ENCODE measurements at places on chromosomes 2 and 18. TPM values are rescaled to one million over a fixed set of nuclear protein-coding genes. Genes with fewer than 3 reads are reported as not detected.

GRCh38 chr2:2192091-2192955 is 138.8 kb downstream of the MYT1L start:
- no peak overlapping the region for H3K27ac ChIP-seq
- no peaks in the 10 kb centered on the region for H3K4me1 ChIP-seq
- H3K36me3 ChIP-seq: no peaks in the 10 kb centered on the region
- no peak for DNase-seq
- H3K4me3 ChIP-seq: no peak overlapping the region

DNA sequence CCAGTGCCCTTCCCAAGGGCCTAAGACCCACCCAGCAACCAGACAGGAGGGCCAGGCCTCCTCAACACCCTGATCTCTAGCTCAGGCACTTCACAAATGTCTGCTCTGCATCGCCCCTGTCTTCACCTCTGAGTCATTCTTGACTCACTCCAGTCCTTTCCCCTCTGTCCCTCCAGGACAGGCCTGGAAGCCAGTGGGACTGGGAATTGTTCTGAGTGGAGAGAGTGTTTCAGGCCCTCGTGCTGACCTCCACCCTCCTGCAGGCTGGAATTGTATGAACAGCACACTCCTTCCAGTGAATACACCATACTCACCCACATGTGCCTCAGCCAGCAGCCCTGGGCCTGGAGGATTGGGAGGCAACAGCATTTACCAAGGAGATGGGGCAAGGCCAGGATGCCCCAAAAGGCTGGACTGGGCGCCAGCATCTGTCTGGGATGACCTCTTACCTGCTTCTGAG is 304.2 kb downstream of the CYP26B1 start:
- no peak for DNase-seq
- no peak overlapping the region for H3K27ac ChIP-seq
- no peaks in the 10 kb centered on the region for H3K27me3 ChIP-seq
- no peak overlapping the region for H3K4me3 ChIP-seq

GRCh38 chr2:184579226-184579625 is 19.1 kb upstream of the ZNF804A start:
- no peak for DNase-seq
- no peaks in the 10 kb centered on the region for H3K27me3 ChIP-seq
- H3K36me3 ChIP-seq: no peaks in the 10 kb centered on the region
- peaks cover 7% of the 10 kb centered on the region for H3K4me1 ChIP-seq

- H3K36me3 ChIP-seq: no peaks in the 10 kb centered on the region
- H3K27ac ChIP-seq: no peak overlapping the region
- DNase-seq: peak; percentile 75
- no peaks in the 10 kb centered on the region for H3K27me3 ChIP-seq
- no peak overlapping the region for H3K4me3 ChIP-seq
Observed at GRCh38 chr2:46776687-46777327, 138.8 kb downstream of the MCFD2 start.

GRCh38 chr2:181241797-181242196 is 215.4 kb upstream of the ITGA4 start:
- no peaks in the 10 kb centered on the region for H3K36me3 ChIP-seq
- no peaks in the 10 kb centered on the region for H3K27me3 ChIP-seq
- no peak overlapping the region for H3K4me3 ChIP-seq
- DNase-seq: no peak
- no peak overlapping the region for H3K27ac ChIP-seq
- no peaks in the 10 kb centered on the region for H3K4me1 ChIP-seq

GRCh38 chr18:13273800-13274199 is 55.2 kb downstream of the LDLRAD4 start:
- DNase-seq: no peak
- no peaks in the 10 kb centered on the region for H3K27me3 ChIP-seq
- H3K4me1 ChIP-seq: peaks cover under 1% of the 10 kb centered on the region
- no peak overlapping the region for H3K27ac ChIP-seq
- no peak overlapping the region for H3K4me3 ChIP-seq

Gene MRO
- not detected for total RNA-seq

- no peak overlapping the region for H3K27ac ChIP-seq
- no peak for DNase-seq
- no peaks in the 10 kb centered on the region for H3K4me1 ChIP-seq
- no peak overlapping the region for H3K4me3 ChIP-seq
- H3K36me3 ChIP-seq: no peaks in the 10 kb centered on the region
Observed at GRCh38 chr18:47794725-47795433, 135.6 kb downstream of the SMAD2 start.

GRCh38 chr18:26894426-26894825 is 28.9 kb upstream of the AQP4 start:
- H3K4me1 ChIP-seq: no peaks in the 10 kb centered on the region
- no peak overlapping the region for H3K4me3 ChIP-seq
- no peak for DNase-seq
- H3K27ac ChIP-seq: no peak overlapping the region

DNA sequence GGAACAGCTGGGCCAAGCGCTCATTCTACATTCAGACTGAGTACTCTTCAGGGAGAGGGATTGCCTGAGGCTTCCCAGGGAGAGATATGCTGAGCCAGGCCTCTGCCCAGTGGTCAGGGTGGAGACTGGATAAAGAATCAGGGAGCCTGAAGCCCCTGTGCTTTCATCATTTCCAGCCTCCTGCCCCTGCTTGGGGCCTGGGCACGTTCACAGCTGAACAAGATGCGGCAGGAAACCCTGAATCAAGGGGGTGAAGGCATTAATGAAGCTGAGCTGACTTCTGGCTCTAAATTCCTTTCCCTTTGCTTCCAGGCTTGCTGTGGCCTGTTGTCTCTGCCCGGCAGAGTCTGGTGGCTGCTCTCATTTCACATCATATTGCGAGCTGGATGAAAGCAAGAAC is 35.0 kb downstream of the RPL37A start:
- peak; percentile 27 for DNase-seq
- peaks cover 27% of the 10 kb centered on the region for H3K4me1 ChIP-seq
- no peaks in the 10 kb centered on the region for H3K36me3 ChIP-seq
- H3K27ac ChIP-seq: peak overlapping the region; percentile 30
- no peaks in the 10 kb centered on the region for H3K27me3 ChIP-seq
- no peak overlapping the region for H3K4me3 ChIP-seq

DNA sequence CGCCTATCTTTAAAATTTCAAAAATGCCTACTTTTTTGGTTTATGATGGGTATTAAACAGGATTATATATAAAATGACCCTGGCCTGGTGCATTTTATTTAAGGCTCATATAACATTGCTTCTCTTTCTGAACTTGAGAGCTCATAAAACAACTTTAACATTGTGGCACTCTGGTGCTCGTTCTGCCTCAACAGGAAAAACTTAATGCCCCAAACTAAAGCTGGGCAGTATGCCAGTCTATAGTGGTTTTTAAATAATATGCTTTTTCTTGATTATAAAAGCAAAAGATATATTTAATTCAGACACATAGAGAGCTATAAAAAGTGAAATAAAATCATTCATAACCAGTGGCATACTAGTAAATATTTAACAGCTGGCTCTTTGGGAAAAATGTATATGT is 269.3 kb upstream of the GULP1 start:
- no peaks in the 10 kb centered on the region for H3K36me3 ChIP-seq
- no peaks in the 10 kb centered on the region for H3K27me3 ChIP-seq
- DNase-seq: no peak
- H3K4me3 ChIP-seq: no peak overlapping the region
- H3K4me1 ChIP-seq: no peaks in the 10 kb centered on the region

Gene DSC2
- 11.9 TPM for total RNA-seq

DNA sequence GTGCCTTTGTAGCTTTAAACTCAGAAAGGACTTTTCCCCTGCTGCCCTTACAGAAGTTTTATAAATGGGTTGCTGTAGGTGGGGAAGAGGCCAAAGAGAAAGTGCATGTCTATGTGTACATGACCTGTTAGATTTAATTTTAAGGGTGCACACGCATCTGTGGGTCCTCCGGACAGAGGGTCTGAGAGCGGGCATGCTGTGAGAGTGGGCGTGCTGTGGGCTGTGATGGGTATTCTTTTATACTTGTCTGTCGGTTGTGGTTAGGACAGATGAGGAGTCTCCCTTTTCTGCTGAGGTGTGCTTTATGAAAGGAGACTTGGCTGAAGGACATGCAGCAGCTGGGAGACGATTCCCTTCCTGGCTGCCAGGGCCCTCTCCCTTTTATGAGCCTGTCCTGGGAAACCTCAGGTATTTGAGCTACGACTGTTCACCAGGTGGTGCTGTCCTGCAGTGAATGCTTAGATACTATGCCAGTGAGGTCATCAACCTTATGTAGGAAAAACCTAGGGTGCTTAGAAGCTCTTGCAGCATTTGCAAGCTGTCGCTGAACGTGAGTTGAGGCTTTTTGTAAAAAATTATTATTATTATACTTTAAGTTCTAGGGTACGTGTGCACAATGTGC is 67.5 kb downstream of the TANC1 start:
- H3K4me3 ChIP-seq: no peak overlapping the region
- H3K36me3 ChIP-seq: no peaks in the 10 kb centered on the region
- peaks cover 15% of the 10 kb centered on the region for H3K4me1 ChIP-seq
- H3K27ac ChIP-seq: no peak overlapping the region

DNA sequence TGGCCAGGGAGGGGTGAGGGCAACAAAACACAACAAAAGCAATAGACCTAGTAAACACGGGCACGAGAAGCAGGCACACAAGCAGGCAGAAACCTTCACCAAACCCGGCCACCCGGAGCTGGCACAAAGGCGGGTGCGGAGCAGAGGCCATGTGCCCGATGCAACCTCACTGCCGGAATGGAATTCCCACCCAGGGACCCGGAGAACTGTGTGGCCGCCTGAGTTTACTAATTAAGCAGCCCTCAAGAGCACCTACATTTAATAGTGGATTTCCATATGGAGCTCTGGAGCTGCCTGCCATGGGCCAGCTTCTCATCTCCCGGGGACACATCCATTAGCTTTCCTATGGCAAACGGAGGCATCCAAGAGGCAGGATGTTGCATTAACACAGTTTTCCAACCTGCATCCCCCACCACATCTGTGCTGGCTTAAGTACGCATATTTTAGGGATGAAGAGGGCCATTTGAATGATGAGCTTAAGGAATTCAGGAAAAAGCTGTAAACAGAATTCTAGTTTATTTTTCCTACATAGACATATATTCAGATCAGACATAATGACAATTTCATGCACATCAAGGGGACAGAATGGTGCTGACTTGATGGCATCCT is 104.5 kb upstream of the SMIM21 start:
- no peaks in the 10 kb centered on the region for H3K36me3 ChIP-seq
- H3K4me1 ChIP-seq: no peaks in the 10 kb centered on the region
- no peak overlapping the region for H3K4me3 ChIP-seq
- no peaks in the 10 kb centered on the region for H3K27me3 ChIP-seq

Gene PRPF40A
- 257 TPM for total RNA-seq

Gene MARCHF7
- total RNA-seq: 232 TPM

Gene SERPINB2
- not detected for total RNA-seq

Gene NIFK
- total RNA-seq: 39.3 TPM

- DNase-seq: peak; percentile 54
- H3K4me3 ChIP-seq: peak overlapping the region; percentile 44
- no peaks in the 10 kb centered on the region for H3K36me3 ChIP-seq
Observed at GRCh38 chr2:174344716-174345461, 10.1 kb downstream of the SP9 start.

GRCh38 chr18:63322206-63322605 is 2.6 kb upstream of the BCL2 start:
- no peak for DNase-seq
- no peaks in the 10 kb centered on the region for H3K36me3 ChIP-seq
- H3K4me3 ChIP-seq: no peak overlapping the region
- no peak overlapping the region for H3K27ac ChIP-seq
- peaks cover 12% of the 10 kb centered on the region for H3K4me1 ChIP-seq

GRCh38 chr2:19541884-19542283 is 183.5 kb upstream of the OSR1 start:
- no peak for DNase-seq
- H3K4me1 ChIP-seq: no peaks in the 10 kb centered on the region
- no peak overlapping the region for H3K27ac ChIP-seq
- H3K4me3 ChIP-seq: no peak overlapping the region

DNA sequence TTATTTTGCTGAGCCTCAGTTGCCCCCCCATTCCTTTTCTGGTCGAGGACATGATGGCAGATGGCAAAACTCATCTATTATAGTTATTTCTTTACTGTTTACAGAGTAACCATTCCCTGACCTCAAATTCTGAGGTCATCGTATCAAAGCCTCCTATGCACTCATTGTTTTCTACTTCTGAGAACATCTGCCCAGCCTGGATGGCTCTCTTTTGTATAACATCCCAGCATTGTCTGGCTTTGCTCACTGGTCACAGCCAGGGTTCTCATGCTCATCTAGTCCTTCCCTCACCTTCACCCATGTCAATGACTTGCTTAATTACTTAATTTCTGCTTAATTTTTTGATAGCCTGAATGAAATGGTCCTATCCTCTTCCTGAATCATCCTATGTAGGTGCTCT is 472.1 kb downstream of the PARD3B start:
- H3K36me3 ChIP-seq: no peaks in the 10 kb centered on the region
- H3K27ac ChIP-seq: no peak overlapping the region
- no peaks in the 10 kb centered on the region for H3K4me1 ChIP-seq
- H3K27me3 ChIP-seq: no peaks in the 10 kb centered on the region
- no peak overlapping the region for H3K4me3 ChIP-seq

DNA sequence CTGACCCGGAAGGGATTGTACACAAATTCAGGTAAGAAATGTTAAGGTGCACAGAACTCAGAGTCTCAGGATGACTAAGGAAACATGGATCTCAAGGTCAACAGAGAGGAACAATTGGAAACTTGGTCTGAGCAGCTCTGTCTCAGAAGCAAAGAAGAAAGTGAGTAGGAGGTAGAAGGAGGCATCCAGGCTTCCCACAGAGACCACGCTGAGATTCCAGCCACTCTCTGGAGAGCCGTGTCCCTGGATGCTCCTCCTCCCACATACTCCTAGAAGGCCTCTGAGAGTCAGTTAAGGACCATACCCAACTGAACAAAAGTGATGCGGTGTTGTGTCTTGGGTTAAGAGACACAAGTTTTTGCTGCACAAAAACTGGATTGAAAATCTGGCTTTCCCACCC is 8.6 kb upstream of the PLB1 start:
- no peak overlapping the region for H3K27ac ChIP-seq
- no peak for DNase-seq
- H3K4me3 ChIP-seq: no peak overlapping the region
- H3K36me3 ChIP-seq: no peaks in the 10 kb centered on the region
- H3K27me3 ChIP-seq: no peaks in the 10 kb centered on the region

Gene UGT1A3
- not detected for total RNA-seq

- H3K27me3 ChIP-seq: peaks cover 44% of the 10 kb centered on the region
- no peaks in the 10 kb centered on the region for H3K36me3 ChIP-seq
- H3K27ac ChIP-seq: no peak overlapping the region
- H3K4me1 ChIP-seq: peaks cover 29% of the 10 kb centered on the region
- peak; percentile 77 for DNase-seq
- H3K4me3 ChIP-seq: peak overlapping the region; percentile 72
Observed at GRCh38 chr2:218397820-218398436, 1.7 kb upstream of the CTDSP1 start.

Gene ORC2
- 48.1 TPM for total RNA-seq

Measured in neural progenitor cell (in vitro differentiated cells).